ENCODE measurements at places on chromosomes 16 and 17.

DNA sequence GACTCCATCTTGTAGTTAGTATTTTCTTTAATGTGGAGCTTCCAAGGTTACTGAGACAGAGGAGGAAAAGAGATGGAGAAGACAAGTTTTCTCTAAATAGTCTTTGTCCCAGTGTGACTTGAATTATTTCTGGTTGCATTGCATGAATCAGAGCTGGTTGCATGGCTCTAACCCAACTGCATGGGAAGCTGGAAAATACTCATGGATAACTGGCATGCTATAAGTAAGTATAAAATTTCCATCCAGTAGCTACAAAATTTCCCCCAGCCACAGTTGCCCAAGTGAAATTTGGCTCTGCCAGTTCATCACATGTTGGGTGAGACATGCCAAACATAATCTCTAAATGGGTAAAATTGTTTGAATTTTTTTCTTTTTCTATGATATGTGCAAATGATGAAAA, 1161.5 kb downstream of the CDH11 start:
- DNase-seq, result no peak

GRCh38 chr16:56073508-56073907, 117.8 kb upstream of the GNAO1 start:
- DNase-seq, result no peak

DNA sequence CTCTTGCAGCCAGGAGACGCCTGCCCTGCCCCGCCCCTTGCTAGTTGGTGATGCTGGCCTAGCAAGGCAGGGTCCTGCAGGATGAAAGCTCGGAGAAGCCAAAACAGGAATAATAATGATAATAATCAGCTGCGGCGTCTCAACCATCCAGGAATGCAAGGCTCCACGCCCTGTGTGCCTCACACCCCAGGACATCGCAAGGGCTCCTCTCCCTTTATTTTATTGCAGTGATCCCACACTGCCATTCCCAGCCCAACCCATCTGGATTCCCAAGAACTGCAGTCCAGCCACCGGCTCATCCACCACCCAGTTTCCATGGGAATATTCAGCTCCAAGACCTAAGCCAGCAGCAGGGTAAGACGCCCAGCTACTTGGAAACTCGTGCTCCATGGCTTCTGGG, 21.0 kb upstream of the ZNF652 start:
- no peak for DNase-seq

- no peak for DNase-seq
Measured at GRCh38 chr16:3592559-3592958, 15.4 kb upstream of the NLRC3 start.

- no peak for DNase-seq
Measured at GRCh38 chr17:16975744-16976625, 4.1 kb upstream of the TNFRSF13B start.

- no peak for DNase-seq
Measured at GRCh38 chr16:51163366-51163765, 12.3 kb upstream of the SALL1 start.
